ENCODE measurements at places on chromosomes 1 and 21.

GRCh38 chr1:91727763-91728162, 158.2 kb downstream of the TGFBR3 start:
- DNase-seq = no peak

- no peak for DNase-seq
Observed at GRCh38 chr1:8629241-8630091, 188.0 kb downstream of the RERE start.

DNA sequence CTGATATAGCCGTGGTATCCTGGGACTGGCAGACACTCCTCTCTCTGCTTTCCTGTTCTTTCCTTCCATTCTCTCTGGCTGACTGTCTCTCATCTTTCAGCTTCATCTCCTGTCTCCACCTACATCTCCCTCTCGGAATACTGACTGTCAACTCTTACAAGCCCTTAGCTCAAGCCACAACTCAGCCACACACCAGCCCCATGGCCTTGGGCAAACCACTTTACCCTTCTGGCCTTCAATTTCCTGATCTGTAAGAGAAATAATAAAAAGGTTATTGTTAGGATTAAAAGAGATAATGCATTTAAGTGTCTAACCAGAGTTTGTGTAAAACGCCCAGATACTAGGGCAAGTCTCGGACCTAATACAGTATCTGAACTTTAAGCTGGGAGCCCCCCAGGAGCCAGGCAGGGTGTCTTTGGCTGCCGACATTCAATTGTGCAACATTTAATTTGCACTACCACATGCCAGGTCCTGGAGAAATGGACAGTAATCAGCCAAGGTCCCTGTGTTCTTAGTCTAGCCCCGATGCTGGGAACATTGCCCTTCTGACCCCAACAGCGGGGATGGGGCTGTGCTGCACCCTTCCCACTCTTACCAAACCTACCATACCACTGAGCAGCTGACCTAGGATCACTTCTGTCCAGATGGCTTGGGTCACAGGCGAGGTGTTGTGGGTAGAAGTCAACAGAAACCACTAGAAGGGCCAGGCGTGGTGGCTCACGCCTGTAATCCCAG, 5.1 kb downstream of the ECHDC2 start:
- no peak for DNase-seq

DNA sequence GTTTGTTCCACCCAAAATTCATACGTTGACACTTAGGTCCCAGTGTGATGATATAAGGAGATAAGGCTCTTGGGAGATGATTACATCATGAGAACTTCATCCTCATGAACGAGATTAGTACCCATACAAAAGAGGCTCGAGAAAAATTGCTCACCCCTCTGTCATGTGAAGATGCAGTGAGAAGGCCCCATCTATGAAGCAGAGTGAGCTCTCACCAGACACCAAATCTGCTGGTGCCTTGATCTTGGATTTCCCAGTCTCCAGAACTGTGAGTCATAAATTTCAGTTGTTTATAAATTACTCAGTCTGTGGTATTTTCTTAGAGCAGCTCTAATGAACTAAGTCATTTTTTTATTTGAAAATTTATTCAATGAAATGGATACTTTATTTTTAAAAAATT, 42.6 kb upstream of the USP25 start:
- no peak for DNase-seq

- no peak for DNase-seq
Observed at GRCh38 chr21:15227919-15228318, 163.1 kb upstream of the NRIP1 start.

DNA sequence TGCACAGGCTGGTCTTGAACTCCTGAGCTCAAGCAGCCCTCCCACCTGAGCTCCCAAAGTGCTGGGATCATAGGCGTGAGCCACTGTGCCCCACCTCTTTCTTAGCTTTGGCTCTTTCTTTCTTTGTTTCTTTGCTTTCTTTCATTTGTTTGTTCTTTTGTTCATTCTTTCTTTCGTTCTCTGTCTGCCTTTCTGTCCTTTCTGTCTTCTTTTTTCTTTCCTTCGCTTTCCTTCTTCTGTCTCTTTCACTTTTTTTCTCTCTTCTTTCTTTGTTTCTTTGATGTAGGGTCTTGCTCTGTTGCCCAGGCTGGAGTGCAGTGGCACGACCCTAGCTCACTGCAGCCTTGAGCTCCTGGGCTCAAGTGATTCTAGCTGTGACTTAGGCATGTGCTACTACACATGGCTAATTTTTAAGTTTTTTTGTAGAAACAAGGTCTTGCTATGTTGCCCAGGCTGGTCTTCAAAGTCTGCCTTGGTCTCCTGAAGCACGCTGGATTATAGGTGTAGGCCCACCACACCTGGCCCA, 18.9 kb downstream of the SOX13 start:
- no peak for DNase-seq

DNA sequence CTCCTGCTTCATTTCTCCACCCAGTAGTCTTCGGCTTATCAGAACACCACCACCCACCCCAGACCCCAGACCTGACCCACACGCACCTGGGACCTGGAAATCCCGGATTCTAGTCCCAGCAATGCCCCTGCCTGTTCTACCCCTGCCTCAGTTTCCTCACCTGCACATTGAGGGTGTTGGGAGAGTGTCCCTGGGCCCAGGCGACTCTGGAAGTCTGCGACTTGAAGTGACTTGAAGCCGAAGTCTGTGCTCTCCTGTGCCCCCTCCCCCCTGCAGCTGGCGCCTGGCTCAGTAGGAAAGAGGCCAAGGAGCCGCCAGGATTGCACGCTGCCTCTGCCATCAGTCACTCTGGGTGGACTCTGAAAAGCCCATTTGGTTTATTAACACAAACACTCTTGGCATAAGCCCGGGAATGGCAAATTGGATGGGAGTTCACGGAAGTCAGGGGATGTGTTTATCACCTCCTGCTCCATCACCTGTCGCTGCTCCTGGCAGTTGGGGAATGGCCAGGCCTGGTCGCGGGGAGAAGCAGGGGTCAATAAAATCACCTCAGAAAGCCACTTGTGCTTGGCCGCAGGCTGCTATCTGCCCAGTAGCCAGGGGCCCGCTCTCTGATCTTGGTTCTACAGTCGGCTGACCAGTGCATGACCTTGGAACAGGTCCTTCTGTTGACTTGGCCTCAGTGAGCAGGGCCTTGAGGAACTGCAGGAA, 132.7 kb downstream of the ACTL8 start:
- no peak for DNase-seq

GRCh38 chr1:203069030-203069747, 16.6 kb downstream of the MYOG start:
- no peak for DNase-seq

- DNase-seq = no peak
Observed at GRCh38 chr1:185565302-185565701, 168.9 kb upstream of the HMCN1 start.

DNA sequence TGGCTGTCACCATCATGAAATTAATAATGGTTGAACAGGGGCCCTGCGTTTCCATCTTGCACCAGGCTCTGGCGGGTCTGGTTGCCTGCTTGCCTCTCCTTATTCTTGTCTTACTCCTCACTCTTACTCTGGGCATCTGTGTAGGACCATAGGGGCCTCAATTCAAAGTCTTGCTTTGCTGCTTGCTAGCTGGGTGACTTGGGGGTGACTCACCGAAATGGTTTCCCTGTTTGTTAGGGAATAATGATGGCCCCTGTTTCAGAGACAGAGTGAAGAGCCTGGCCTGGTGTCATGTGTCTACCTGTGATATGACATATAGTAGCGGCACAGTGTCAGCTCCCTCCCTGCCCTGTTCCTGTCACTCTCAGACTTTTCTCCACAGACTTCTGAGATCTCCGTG, 24.6 kb downstream of the KCNC4 start:
- no peak for DNase-seq

DNA sequence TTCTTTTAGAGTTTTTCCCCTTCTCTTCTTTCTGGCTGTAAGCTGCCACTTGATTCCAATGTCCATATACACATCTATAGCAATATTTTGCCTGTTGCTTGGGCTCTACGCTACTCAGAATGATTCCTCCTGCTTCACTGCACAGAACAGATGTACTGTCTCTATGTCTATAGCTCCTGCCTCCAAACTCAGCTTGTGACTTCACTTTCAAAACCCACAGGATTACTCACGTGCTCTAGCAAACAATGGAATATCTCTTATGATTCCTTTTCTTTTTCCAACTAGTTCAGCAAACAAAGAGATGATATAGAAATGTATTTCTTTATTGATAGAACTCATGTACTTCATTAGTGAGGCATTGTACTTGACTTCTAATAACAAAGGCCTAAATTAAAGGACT, 80.5 kb upstream of the SOX13 start:
- DNase-seq = no peak

- DNase-seq = no peak
Observed at GRCh38 chr1:79617777-79618176, 611.2 kb upstream of the ADGRL4 start.
